Tibial artery (tissue), 4 donors: ENCODE measurements at places on chromosomes 7 and 10.

DNA sequence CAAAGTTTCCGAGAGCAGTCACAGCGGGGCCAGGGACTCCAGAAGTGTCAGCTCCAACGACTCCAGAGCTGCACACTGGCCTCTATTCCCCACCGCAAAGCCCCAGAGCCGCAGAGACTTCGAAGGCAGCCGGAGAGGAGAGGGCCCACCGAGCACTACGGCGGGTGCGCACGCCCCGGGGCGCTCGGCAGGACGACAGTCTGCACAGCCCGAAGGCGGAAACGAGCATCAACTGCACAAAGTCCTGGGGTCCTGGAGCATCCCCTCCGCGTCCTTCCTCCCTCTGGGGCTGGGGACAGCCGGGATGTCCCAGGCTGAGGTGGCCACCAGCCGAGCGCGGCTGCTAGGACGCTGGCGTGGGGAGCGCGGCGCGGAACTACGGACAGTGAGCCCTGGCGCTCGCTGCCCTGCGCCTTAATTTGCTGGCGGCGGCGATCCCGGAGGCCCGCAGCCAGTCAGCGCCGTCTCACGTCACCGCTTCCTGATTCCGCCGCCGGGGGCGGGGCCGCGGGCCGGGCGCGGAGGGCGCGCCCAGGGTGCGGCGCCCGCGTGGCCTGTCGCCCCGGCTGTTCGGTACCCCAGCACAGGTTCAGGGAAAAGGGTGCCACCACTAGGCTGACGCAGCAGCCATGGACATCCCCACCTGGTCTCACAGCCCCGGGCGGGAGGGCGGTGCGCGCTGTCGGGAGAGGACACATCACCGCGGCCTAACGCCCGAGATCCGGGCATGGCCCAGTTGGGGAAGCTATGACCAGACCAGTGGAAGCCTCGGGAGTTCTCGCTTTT lies at the start of gene TBX20:
Gene TBX20, minus strand, starts transcription at position 391 of the 786 bp plus-strand sequence. CDS start 480 bp downstream, outside the sequence.
- no peak for DNase-seq

DNA sequence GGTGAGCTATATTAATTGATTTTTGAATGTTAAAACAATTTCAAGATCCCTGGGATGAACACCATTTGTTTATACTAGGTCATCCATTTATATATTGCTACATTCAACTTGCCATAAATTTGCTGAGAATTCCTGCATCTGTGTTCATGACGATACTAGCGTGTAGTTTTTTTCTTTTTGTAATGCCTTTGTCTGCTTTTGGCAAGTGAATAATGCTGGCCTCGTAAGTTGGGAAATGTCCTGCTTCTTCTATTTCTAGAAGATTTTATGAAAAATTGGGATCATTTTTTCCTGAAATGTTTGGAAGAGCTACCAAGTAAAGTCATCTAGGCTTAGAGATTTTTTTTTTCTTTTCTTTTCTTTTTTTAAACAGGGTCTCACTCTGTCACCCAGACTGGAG lies 12.9 kb upstream of the MEST start:
- no peak for DNase-seq

DNA sequence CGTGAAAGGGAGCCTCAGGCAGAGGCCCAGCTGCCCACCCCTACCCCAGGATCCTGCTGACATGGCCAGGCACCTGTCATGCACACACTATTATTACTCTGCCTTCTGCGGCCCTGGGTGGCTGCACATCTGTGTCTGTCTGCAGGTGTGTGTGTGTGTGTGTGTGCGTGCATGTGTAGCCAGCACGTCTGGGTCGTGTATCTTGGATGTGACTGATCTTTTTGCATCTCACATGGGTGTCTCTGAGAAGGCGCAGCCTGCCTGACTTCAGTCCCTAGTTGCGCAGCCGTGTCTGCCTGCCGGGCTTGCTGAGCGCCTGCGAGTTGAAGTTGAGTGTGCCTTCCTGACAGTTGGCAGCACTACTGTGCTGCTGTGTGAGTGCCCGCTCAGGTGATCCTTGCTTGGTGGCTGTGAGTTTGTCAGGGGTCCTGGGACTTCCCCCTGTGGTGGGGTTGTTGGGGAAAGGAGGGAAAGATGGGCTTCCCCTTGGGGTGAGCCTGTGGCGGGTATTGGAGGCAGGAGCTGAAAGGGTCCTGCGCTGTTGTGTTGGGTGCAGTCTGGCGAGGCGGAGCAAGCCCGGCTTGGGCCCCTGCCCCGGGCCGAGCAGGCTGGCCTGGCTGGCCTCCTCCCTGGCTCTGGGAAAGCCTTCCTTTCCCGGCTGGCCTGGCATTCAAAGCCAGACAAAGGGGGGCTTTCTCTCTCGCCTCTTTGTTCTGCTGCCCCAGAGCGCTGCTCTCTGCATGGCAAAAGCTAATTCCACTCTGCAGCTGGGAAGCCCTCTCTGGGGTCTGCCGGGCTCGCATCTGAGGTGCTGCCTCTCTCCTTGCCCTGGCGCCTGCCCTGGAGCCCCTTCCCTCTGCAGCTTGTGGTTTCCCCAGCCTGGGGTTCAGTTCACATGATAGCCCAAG lies 4.9 kb downstream of the TRIM8 start:
- DNase-seq, result no peak

DNA sequence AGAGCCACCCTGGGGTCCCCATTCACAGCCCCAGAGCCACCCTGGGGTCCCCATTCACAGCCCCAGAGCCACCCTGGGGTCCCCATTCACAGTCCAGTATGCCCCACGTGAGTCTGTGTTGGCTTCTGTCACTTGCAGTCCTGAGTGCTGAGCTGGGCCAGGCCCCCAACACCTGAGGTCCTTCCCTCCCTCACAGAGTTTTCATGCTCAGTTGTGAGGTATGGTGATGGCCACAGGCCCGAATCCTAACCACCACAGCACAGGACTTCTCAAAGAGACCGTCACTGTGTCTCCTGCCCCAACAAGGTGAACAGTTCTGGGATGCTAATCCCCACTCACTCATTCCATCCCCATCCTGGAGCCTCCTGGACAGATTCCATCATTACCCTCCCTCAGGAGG lies 239.2 kb downstream of the PTPRN2 start:
- peak; percentile 7 for DNase-seq

DNA sequence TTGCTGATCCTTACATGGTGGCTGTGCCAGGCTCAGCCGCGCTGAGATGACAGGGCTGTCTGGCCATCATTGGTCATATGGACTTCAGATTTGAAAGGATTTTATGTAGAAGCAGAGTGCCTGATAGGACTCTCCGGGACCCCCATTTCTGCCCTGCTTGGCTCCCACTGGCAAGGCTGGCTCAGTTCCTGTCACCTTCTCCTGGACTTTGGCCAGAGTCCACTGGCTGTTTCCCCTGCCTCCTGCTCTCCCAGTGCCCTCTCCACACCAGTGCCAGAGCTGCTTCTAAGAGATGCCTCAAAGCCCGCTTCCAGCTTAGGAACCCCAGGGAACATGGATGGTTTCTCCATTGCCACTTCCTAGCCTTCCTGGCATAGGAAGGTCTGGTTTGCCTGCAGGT lies 5.1 kb upstream of the SH2D4B start:
- no peak for DNase-seq

- no peak for DNase-seq
Observed at GRCh38 chr7:37212051-37212450, 236.6 kb downstream of the ELMO1 start.

- peak; percentile 4 for DNase-seq
Observed at GRCh38 chr10:47333532-47333931, 11.3 kb downstream of the GDF2 start.

DNA sequence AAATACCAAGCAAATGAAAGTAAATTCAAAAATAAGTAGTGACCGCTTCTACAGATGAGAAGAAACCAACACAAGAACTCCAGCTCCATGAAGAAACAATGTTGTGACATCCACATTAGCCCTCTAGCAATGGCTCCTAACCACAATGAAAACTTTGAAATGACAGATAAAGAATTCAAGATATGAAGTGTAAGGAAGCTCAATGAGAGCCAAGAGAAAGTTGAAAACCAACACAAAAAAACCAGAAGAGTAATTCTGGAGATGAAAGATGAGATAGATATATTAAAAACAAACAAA lies 68.2 kb upstream of the DDC start:
- DNase-seq, result no peak

- DNase-seq, result no peak
Observed at GRCh38 chr10:23172429-23173213, 19.5 kb upstream of the PTF1A start.

GRCh38 chr10:124798781-124799180 lies 2.8 kb upstream of the ABRAXAS2 start:
- no peak for DNase-seq

DNA sequence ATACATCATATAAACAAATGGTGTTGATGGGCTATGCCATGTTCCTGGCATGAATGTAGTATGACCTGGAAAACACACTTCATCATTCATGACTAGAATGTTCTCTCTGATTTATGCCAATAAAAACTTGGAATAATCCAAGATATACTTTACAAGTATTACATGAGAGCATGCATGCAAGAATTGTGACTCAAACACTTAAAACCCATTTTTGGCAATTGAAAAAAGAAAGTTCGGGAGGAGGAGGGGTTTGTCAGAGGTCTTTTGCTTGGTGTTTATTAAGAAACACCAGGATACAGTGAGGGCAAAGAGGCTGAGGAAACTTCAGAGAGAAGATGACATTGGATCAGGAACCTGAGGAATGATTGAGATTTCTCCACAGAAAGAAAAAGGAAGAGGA lies 10.2 kb upstream of the CUL1 start:
- no peak for DNase-seq

- no peak for DNase-seq
Observed at GRCh38 chr7:38600741-38601140, 30.4 kb downstream of the AMPH start.

DNA sequence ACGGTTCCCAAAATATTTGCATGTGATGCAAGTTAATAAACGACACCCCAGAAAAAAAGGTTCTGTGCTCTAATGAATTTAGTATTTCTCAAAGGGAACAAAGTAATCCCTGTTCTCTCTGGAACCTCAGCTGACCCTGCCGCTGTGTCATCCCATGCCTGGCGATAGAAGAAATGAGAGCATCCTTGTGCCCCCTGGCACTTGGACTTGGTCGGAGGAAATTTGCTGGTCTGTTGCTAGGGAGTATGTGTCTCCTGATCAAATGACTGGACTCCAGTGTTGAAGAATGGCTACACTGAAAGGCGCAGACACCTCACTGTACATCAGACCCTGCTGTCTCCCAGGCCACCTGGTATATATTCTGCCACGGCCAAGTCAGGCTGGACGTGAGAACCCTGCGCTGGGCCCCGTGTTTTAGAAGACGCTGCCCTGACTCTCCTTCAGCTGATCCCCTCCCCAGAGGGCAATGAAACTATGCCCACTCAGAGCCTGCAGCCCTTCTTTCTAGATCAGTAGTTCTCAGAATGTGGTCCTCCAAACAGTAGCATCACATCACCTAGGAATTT lies 67.2 kb downstream of the THNSL1 start:
- DNase-seq, result no peak

DNA sequence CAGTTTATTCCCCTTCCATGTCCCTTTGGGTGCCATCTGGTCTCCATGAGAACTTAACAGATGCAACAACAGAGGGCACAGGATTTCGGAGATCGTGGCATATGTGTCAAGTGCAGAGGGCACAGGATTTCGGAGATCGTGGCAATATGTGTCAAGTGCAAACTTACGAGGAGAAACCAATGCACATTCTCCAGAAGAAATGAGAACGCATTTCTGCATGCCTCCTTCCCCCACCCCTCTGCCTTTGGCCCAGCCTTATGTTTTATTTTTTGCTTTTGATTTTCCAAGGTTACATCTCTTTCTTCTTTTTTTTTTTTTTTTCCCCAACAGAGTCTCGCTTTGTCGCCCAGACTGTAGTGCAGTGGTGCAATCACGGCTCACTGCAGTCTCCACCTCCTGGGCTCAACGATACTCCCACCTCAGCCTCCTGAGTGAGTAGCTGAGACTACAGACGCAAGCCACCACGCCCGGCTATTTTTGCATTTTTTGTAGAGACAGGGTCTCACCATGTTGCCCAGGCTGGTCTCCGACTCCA lies 586 bp upstream of the ANKRD26 start:
- DNase-seq, result no peak

DNA sequence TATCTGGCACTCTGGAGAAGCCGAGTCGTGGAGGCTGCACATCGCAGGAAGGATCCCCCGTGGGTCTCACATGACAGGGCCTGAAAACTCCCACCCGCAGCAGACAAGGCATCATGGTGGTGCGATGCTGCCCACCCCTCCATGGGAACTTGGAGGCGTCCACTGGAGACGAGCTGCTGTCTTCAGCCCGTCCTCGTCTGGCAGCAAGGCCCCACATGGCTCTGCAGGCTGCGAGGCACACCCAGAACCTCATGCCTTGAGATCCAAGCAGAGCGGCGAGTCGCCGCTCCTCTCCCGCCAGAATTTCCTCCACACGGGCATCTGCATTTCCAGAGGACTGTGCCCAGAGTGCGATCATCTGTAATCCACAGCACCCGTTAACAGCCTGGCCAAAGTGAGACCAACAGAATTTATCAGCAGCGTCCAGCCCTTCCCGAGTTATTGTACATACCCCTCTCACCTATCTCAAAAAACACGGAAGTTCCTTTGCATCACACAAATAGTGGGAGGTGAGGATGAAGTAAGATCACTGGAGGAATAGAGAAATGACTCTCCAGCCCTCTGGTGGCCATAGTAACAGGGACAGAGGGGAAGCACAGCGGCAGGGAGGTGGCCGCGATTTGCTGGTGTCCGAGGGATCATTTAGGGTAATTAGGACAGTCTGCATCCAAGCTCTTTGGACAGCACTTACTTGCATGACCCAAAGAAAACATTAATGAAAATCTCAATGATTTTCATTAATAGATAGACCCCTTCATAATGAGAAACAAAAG lies 292.4 kb downstream of the USP6NL start:
- DNase-seq, result no peak

- DNase-seq, result no peak
Observed at GRCh38 chr10:73333202-73333601, 25.5 kb downstream of the CFAP70 start.

- DNase-seq, result no peak
Observed at GRCh38 chr7:132150711-132151110, 425.6 kb downstream of the PLXNA4 start.

GRCh38 chr7:85070967-85071628 lies 115.8 kb downstream of the SEMA3D start:
- DNase-seq, result no peak

DNA sequence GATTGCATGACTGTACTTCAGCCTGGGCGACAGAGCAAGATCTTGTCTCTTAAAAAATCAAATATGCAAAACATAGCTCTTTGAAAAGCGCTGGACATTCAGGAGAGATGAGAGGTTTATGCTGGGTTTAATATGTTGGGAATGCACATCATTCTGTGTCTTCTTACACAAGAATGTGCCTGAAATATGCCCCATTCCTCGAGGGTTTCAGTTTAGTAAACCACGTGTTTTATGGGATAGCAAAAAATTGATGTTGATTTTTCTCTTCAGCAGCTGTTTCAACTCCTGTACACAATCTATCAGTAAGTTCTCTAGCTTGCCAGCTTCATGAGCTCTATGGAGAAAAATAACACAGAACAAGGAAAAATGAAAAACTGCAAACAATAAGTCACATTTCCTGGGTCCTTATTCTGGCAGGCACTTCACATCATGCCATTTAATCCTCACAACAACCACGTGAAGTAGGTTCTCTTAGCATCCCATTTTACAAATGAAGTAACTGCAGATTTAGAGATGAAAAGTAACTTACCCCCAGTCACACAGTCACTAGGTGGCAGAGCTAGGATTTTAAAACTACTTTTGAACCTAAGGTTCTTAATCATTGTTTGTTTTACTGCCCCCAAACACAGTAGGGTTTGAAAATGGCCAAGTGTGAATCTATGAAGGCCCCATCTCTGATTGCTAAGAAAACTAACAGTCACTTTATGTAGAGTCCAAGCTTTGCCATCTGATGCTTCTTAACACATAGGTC lies 423.6 kb downstream of the PHTF2 start:
- no peak for DNase-seq
